ENCODE measurements at places on chromosomes 12 and 14.

GRCh38 chr12:28257411-28257810, 67.2 kb downstream of the CCDC91 start:
- no peak for DNase-seq

DNA sequence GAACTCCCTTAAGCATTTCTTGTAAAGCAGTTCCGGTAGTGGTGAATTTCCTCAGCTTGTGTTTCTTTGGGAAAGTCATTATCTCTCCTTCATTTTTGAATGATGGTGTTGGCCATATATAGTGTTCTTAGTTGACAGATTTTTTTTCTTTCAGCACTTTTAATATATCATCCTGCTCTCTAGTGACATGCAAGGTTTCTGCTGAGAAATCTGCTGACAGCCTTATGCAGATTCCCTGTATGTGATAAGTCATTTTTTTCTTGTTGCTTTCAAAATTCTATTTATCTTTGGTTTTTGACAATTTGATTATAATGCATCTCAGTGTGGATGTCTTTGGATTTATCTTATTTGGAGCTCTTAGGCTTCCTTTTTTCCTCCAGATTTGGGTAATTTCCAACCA, 135.7 kb downstream of the PTPRO start:
- no peak for DNase-seq

GRCh38 chr14:84814391-84814790, 715.6 kb upstream of the FLRT2 start:
- no peak for DNase-seq

GRCh38 chr12:130665753-130666152, 50.3 kb downstream of the RIMBP2 start:
- peak; percentile 4 for DNase-seq

- DNase-seq = peak; percentile 33
These were observed 31.9 kb downstream of the CCDC91 start for GRCh38 chr12:28222081-28222700.

DNA sequence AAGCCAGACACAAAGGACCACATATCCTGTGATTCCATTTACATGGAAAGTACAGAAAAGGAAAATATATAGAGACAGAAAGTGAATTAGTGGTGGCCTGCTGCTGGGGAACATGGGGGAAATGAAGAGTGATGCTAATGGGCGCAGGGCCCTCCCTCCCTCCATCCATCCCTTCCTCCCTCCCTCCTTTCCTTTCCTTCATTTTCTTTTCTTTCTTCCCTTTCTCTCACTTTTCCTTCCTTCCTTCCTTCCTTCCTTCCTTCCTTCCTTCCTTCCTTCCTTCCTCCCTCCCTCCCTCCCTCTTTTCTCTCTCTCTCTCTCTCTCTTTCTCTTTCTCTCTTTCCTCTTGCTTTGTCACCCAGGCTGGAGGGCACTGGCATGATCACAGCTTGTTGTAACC, 37.3 kb downstream of the ARL6IP4 start:
- DNase-seq = no peak

GRCh38 chr14:29444216-29444615, 483.4 kb downstream of the PRKD1 start:
- no peak for DNase-seq

DNA sequence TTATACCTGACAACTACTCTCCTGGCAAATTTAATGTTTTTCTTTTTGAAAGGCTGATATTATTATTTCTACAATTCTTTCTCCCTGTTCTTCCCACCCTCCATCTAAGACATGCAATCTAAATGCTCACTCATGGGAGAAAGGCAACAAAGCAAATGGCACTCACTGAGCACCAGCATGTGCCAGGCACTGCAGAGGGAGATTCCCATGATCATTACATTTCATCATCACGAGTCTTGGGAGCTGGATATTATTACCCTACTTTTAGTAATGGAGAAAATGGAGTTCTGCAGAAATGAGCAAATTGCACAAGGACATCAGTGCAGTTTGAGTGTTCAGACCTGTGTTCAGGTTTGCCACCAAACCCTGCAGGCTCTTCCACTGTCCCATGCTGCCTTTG, 27.9 kb downstream of the PPM1H start:
- DNase-seq = no peak

DNA sequence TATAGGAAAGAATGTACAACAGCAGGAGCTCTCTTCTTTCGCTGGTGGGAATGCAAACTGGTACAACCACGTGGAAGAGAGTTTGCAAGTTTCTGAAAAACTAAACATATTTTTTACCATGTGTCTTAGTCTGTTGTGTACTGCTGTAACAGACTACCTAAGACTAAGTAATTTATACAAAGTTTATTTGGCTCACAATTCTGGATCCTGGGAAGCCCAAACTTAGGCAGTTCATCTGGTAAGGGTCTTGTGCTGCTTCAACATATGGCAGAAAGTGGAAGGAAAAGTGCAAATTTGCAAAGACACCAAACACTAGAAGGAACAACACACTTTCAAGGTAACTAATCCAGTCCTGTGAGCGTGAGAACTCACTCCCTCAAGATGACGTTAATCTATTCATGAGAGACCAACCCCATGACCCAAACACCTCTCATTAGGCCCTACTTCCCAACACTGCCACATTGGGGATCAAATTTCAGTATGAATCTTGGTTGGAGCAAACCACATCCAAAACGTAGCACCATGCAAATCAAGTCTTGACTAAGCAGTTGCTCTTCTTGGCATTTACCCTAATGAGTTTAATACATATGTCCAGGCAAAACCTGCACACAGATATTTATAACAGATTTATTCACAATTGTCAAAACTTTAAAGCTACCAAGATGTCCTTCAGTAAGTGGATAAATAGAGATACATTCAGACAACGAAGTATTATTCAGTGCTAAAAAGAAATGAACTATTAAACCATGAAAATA, 481.9 kb upstream of the FOXG1 start:
- no peak for DNase-seq

DNA sequence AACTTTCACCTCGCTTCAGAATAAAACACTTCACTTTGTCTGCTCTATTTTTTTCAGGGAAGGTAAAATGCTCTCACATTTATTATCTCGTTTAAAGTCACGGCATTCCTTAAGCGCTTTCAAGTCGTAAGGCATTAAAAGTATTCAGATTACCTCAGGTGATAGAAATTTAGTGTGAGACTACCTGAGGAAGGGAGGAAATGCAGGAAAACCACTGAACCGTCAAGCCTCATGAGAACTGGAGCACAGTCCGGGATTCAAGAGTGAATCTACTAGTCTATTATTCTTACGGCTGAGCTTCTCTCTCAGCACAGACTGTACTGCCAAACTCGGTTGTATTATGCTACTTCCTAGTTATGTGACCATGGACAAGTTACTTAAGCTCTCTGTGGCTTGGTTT, 8.3 kb upstream of the PPFIBP1 start:
- no peak for DNase-seq

- peak; percentile 45 for DNase-seq
These were observed 29.4 kb downstream of the SYNE3 start for GRCh38 chr14:95486875-95487668.

- no peak for DNase-seq
These were observed 30.0 kb upstream of the WSCD2 start for GRCh38 chr12:108099073-108099472.
